ENCODE measurements at places on chromosomes 7 and 10. TPM values are rescaled to one million over a fixed set of nuclear protein-coding genes. Genes with fewer than 3 reads are reported as not detected.
A peak's percentile ranks its signal among the peaks of the same experiment; 100 is the strongest.

HTRA1 gene
- 86.1 TPM for polyA plus RNA-seq

LIPM gene
- 1.8 TPM for polyA plus RNA-seq

STARD3NL gene
- polyA plus RNA-seq = 36.6 TPM

- peak; percentile 67 for DNase-seq
These were observed 780 bp downstream of the ALDH18A1 start for GRCh38 chr10:95655571-95656290.

DNA sequence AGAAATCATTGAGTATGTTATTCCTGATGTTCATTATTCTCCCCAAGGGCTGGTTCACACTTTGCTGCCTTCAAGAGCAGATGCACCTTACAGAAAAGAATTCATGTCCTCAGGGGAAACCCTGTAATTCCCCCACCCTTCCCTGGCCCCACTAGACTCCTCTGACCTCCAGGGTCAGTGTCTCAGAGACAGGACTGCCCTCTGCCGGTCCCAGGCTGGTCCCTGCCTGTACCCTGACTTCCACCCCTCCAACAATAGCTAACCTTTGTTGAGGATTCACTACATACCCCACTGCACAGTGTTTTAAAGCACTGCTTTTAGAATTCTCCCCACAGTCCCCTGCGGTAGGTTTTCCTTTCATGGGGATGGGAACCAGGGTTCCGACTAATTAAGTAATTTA is 4.4 kb upstream of the SEPHS1 start:
- DNase-seq = no peak

DNA sequence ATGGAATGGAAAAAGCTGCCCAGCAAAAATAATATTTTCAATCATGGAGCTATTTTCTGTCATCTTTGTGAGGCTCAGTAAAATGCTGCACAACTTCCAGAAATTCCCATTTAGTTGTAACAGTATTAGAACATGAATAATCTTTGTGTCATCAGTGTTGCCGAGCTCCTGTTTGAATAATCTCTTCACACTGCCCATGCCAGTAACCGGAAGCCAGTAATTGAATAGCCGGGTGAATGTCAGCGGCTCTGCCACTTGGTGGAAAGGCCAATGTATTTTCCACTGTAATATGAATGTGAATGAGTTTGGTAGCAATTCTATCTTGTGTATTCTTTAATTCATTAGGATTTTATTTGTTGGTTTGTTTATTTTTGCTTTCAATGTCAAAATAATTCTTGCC is 172.5 kb upstream of the INSYN2A start:
- DNase-seq = peak; percentile 14

DNA sequence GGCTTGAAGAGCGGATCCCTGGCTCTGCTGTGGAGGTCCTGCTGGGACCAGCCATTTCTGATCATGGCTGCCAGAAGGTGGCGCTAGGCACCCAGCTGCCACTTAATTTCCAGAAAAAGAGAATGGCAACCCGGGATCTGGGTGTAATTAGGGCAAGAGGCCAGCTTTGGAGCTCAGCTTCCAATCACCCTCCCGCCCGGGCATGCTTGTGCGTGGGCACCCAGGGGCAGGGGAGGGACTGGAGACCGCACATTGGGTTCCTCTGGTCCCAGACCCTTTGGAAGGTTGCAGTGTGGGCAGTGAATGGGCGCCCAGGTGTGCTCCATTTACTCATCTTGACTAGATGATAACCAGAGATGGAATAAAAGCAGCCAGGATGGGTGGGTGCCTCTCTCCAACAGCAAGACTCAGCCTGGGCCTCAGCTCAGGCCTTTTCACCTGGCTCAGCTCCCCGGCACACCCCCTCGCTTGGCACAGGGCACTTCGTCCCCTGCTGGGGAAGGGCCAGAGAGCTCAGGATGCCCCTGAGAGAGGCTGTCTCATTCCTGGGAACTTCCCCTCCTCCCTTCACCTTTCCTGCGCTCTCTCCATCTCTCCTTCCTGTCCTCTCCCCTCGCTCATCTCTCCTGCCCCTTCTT is 14.7 kb downstream of the FAM241B start:
- DNase-seq = peak; percentile 36
